ENCODE measurements at places on chromosomes 2 and 18.
A peak's percentile ranks its signal among the peaks of the same experiment; 100 is the strongest.

- DNase-seq, result no peak
These were observed 19.2 kb downstream of the TMEM185B start for GRCh38 chr2:120204022-120204405.

GRCh38 chr2:64860276-64860885, 128.8 kb upstream of the SLC1A4 start:
- DNase-seq, result peak; percentile 46

DNA sequence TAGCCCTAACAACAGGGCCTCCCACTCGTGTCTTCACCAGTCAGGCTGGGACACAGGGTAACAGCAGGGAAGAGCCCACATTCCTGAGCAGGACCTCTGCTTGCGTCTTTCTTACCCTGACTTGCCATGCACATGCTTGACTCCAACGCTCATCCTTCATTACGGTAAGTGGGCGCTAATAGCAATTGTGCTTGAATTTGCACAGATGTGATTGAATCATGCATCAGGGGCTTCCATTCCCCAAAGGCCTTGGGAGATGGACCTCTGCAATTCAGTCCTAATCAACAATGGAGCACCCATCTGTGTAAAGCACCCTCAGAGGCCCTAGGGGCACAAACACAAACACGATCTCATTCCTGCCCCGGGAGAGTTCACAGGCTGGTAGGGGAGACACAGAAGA, 13.5 kb downstream of the TEX51 start:
- no peak for DNase-seq

DNA sequence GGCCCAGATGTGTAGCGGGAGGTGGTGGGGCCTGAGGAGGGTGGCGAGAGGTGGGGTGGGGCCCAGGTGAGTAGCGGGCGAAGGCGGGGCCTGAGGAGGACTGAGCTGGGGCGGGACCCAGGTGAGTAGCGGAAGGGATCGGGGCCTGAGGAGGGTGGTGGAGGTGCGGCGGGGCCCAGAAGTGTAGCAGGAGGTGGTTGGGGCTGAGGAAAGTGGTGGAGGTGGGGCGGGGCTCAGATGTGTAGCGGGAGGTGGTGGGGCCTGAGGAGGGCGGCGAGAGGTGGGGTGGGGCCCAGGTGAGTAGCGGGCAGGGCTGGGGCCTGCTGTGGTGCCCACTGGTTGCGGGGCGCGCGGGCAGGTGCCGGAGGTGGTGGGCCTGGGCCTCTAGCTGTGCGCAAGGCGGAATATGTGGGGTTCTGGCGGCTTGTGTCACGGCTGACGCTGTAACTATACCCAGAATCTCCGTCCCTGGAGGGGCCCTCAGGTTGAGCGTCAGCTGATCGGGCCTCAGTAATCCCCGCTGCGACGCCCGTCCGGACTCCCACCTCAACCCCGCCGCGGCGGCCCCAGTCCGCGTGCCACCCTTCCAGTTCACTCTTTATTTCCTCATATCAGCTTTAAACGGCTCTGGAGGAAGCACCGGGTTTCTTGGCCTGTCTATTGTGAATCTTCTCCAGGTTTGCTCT, 866 bp upstream of the SF3B6 start:
- no peak for DNase-seq

DNA sequence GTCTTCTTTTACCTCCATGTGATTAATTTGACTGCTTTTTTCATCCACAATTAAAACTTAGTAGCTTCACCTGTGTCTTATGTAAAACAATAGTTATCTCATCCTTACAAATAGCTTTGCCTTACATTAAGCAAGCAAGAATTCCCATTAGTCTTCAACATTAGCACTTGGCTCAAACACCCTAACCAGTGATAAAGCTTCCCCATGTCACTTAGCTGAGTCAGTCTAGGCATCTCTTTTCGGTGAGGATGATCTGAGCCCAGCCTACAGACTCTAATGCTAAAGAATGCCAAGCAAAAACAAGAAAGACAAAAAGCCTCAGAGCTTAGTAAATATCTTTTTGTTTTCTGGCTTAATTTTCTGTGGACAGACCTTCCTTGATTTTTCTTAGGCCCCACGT, 26.1 kb downstream of the GAD1 start:
- no peak for DNase-seq

GRCh38 chr18:10524507-10525370, 1.1 kb upstream of the NAPG start:
- no peak for DNase-seq

DNA sequence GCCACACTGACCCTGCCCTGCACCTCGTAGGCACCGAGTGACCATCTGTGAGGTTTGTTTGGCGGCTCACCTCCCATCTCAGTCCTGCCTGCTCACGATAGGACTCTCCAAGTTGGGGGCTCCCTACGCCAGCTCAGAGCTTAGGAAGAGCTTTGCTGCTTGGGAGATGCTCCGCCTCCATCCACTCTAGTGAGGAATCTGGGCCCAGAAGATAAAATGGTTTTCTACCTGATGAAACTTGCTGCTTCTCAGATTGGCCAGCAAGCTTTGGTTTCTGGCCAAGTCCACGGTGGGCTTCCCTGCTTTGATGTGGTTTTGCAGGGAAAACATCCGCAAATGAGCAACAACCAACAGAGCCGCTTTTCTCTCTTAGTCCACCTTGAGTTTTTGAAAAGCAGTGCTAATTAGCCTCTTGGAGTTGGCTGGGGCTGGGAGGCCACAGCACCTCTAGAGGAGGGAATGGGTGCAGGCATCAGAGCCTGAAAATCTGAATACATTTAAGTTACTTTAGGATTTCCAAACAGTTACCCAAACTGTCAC, 42.2 kb downstream of the THNSL2 start:
- no peak for DNase-seq

DNA sequence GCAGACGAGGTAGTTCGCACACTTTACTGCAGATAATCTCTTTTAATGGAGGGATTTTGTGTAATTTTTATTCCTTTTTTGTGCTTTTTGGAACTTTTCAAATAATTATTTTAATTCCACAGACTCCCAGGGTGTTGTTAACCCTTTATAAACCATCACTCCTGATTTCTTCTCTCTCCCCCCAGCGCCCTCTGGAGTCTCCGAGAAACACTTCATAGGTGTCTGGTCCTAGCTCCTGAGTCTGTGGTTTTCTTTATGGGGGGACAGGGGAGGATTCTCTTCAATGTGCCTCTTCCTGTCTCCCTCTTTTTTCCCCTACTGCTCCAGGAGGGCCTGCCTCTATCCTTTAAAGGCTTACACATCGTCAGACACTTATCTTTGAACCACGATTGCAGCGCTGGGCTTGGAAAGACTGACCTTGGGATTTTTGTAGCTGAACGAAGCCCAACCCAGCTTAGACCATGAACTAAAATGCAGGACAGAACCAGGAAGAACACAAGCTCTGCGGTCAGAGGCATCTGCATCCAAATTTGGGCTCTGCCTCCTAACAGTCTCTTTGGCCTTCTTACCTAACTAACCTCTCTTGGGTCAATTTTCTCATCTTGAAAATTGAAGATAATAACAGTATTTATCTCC, 7.1 kb upstream of the PKDCC start:
- no peak for DNase-seq

- no peak for DNase-seq
These were observed 447.1 kb downstream of the TMEM182 start for GRCh38 chr2:103208916-103209315.

DNA sequence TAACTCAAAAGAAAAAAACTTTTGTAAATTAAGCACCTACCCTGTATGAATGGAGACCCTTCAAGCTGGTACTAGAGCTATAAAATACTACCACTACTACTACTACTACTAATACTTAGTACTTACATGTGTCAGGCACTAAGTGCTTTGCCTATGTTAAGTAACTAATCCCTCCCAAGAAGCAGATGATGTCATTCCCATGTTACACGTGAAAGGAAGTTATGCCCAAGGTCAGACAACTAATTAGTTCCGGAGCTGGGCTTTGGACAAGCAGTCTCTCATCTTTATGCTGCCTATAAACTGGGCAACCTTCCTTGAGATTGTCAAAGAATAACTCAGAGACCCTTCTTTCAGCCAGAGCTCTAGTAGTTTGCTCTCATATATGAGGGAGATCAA, 13.9 kb upstream of the ATP6V1B1 start:
- DNase-seq, result no peak

DNA sequence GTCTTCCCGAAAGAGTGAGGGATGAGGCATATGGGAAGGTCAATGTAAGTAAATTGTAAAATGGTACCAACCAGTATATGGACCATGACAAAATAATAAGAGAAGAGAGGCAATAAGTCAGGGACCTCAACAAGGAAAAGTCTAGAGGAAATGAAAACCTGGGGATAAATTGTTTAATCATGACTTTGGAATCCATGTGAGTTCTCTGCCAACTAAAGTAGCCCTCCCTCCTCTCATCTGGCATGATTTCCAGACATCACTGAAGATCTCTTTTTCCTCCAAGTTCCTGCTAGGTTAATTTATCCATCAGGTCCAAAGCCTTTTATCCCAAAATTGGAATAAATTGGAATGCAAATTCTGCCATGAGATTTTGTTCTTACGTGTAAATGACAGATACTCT, 417.9 kb downstream of the NRXN1 start:
- no peak for DNase-seq

GRCh38 chr18:32349728-32350395, 120.8 kb downstream of the GAREM1 start:
- DNase-seq, result peak; percentile 56

DNA sequence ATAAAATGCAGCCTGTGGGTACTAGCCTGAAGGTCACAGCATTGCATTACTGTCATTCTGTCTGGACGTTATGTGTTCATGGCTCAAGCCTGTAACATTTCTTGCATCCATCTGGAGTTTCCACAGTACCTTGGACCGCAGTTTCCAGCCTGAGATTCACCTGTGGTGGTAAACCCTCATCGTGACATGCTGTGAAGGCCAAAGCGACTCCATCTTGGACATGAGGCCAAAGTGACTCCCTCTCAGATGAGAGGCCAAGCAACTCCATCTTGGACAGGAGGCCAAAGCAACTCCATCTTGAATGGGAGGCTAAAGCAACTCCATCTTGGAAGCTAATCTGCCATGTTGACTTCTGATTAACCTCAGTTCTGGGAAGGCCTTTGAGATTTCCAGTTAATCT, 257.7 kb upstream of the MYT1L start:
- DNase-seq, result no peak

DNA sequence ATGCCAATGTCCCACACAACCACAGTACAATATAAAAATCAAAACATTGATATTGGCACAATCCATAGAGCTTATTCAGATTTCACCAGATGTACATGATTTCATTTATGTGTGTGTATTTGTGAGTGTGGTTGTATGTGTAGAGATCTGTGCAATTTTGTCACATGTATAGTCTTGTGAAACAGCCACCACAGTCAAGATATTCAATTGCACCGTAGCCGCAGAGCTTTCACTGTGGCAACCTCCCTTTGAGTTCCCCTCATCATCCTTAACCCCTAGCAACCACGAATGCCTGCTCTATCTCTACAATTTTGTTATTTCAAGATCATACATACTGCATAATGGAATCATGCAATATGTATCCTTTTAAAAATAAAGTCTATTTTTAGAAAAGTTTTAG, 391.3 kb downstream of the SETBP1 start:
- no peak for DNase-seq

- DNase-seq, result no peak
These were observed 72.1 kb downstream of the OSBPL6 start for GRCh38 chr2:178266445-178266844.

DNA sequence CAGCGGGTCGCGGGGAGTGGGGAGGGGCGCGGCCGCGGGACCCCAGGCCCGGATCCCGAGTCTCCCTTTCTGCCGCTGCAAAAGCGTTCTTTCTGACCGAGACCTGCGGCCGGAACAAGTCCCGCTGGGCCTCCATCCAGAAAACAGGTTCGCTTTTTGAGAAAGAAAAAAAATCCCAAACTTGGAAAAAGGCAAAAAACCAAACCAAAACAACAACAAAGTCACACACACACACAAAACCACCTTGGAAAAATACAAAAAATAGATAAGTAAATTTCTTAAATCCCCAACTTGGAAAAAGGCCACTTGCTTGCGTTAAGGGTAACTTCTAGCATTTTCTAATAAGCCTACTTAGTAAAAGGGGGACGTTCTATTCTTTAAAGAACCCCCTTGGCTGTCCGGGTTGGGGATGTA, 250 bp upstream of the CHST10 start:
- DNase-seq, result no peak

DNA sequence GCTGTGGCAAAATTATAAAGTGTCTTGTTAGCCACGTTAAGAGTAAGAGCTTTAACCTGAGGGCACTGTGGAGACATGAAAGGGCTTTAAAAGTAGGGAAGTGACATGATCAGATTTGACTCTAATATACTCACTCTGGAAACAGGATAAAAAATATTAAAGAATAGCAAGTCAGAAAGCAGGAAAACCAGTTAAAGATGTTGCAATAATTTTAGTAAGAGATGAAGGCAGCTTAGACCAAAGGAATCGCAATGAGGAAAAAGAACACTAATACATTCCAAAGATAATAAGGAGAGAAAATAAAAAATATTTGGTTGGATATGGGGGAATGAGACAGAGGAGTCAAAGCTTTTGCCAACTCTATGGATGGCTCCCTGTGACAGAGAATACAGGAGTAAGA, 183.8 kb downstream of the DYM start:
- DNase-seq, result no peak

DNA sequence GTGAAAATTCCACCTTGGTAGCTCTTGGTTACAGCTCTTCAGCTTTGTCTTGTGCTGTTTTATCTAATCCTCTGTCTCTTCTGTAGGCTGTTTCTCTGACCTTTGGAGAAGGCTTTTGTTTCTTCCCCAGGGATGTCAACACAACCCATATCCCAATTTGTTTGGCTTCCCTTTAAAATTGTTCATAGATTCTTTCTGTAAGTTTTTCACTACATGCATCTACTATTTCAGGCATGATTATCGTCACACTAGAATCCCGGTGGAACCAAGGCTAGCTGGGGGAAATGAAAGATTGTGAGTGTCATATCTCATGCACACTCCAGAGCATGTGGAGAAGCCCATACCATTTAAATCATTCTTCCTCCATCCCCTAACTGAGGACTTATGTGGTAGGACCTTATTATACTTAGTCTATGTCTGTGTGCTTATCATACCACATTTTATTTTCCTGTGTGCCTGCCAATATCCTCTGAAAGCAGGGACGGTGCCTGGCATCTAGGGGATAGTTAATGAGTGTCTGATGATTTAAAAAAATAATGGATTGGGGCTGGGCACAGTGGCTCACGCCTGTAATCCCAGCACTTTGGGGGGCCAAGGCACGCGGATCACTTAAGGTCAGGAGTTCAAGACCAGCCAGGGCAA, 59.9 kb downstream of the CRIM1 start:
- DNase-seq, result no peak

GRCh38 chr2:199910338-199911051, 598 bp upstream of the C2orf69 start:
- no peak for DNase-seq
